ENCODE measurements at places on chromosomes 12 and 14.
A peak's percentile ranks its signal among the peaks of the same experiment; 100 is the strongest.

- DNase-seq: no peak
Measured at GRCh38 chr12:104079024-104079423, 14.7 kb downstream of the HCFC2 start.

DNA sequence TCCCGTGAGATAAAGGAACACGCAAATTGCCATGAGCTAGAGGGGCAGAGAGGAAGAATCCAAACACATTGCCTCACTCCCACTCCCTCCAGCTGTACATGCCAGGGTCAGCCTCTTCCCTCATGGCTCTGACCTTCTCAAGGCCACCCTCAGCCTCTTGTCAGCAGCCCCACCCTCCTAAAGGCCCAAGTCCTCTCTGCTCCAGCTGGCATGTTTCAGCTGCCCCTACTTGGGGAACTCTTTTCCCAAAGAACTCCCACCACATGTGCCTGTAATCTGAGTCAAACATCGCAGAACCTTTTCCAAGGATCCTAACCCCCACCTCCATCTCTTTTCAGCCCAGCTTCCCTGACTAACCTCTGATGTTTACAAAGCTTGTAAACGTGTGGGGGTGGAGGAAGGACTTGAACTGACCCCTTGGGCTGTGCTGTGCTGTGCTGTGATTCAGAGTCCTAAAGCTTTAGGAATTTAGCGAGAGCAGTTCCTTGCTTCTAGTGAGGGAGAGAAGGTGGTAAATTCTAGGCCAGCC is 7.3 kb upstream of the CACNB3 start:
- DNase-seq: no peak

DNA sequence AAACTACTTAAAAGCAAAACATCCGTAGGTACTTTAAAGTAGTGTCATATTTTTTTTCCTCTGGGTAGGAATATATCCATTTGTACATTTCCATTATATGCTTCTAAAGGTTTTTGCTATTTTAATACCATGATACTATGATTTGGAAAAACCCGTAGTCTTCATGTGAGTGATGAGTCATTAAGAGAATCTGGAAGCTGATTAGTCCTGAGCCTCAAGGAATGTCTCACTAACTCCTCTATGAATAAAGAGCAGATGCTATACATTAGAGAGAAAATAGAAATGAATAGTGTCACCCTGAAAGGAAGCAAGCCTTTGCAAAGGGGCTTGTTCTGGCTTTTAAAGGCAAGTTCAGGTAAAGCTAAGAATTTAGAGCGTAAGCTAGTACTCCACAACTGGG is 432.1 kb downstream of the CCDC91 start:
- DNase-seq: no peak

DNA sequence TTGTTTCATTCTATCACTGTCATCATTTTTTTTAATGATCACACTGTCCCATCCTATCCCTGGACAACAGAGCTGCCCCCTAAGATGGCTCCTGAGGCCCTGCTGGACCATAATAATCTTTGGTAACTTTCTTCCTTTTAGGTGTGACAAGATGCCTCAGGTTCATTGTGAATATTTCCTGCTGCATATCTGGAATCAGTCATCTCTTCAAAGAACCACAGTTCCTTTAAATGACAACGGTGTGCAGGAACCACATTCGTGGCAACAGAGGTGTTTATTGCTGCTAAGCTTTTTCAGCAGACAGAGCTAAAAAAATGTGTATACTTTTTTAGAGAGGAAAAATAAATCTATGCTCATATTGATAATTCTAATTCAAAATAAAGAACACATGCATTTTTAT is 312.9 kb downstream of the MED13L start:
- no peak for DNase-seq

- DNase-seq: no peak
Measured at GRCh38 chr12:88625356-88625755, 45.1 kb upstream of the KITLG start.

- no peak for DNase-seq
Measured at GRCh38 chr12:20963303-20963702, 152.8 kb downstream of the SLCO1B3 start.

GRCh38 chr12:80184926-80185325 is 85.6 kb downstream of the OTOGL start:
- DNase-seq: no peak

DNA sequence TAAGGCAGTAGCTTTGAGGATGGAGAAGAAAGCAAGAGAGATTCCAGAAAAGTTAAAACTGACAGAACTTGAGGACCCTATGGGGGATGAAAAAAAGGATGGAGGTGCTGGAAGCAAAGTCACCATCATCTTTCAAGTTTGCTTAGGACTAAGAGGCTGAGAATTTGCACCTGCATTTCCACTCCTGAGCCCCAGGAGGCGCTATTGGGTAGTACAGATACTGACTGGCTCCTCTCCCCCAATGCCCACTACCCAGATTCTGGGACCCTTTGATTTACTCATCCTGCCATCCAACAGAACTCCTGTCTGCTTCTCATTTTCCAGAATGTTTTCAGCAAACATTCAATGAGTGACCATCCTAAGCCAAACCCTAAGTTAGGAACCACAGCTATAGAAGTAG is 34.0 kb upstream of the CMKLR1 start:
- DNase-seq: no peak

GRCh38 chr12:26128168-26128567 is 3.3 kb upstream of the BHLHE41 start:
- DNase-seq: no peak

GRCh38 chr12:90908465-90908864 is 46.5 kb downstream of the CCER1 start:
- no peak for DNase-seq

GRCh38 chr14:20866963-20867362 is 24.2 kb upstream of the RNASE3 start:
- DNase-seq: no peak

- DNase-seq: no peak
Measured at GRCh38 chr12:108430245-108430644, 84.8 kb upstream of the FICD start.

- no peak for DNase-seq
Measured at GRCh38 chr12:10241727-10242126, 29.1 kb downstream of the GABARAPL1 start.

DNA sequence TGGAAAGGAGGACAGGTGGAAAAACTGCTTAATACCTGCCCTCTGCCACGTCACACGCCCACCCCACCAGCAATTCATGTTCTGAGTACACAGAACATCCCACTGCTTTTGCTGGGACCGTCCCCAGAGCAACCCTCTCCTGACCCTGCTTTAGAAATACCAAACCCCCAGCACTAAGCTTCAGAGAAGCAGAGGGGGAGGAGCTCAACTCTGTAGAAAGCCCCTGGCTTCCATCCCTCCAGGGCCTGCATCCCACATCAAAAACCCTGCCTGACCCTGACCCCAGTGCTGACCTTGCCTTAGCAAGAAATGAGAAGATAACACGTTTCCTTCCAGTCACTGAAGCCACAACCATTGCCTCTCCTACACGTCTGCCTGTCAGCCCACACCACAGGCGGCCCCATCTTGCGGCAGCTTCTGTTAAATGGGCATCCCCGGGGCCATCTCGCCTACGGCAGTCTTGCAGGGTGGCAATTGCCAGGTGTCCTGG is 19.7 kb downstream of the VDR start:
- DNase-seq: no peak

DNA sequence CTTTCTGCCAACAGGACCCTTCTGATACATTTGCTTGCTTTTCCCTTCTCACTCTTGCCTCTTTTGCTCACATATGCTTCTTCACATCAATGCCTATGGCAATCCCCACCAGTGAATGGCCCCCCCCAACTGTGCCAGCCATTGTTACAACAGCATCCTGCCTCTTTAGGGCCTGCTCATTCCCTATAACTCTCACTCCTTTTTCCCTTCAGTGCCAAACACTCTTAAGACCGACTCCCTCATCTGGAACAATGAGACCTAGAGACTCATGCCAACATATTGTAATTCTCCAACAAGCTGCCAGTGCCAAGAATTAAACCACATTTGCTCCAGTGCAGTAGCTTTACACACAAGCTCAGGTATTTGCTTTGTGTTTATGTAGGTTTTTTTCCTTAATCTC is 189.0 kb downstream of the SOX5 start:
- peak; percentile 56 for DNase-seq

GRCh38 chr12:47223031-47223847 is 143.5 kb upstream of the AMIGO2 start:
- peak; percentile 11 for DNase-seq

GRCh38 chr12:68746572-68747180 is 700 bp downstream of the SLC35E3 start:
- DNase-seq: peak; percentile 12

DNA sequence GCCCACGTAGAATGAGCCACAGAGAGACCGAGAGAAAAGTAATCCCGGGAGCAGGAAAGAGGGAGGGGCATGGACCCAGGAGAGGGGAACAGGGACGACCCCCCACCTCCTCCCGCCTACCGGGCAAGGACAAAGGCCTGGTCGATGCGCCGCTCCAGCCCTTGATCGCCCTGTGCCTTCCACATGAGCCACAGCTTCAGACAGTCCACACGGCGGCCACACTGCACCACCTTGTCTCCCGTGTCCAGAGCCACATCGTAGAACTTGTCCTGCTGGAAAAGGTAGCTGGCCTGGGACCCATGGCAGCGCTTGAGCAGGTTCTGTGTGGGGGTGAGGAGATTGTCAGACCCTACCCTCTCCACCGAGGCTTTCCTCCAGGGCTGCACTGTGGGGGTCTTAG is 20.5 kb upstream of the ZNF740 start:
- DNase-seq: no peak

- DNase-seq: no peak
Measured at GRCh38 chr12:122454739-122455138, 32.3 kb upstream of the CLIP1 start.

GRCh38 chr12:52015532-52016041 is 8.8 kb downstream of the TAMALIN start:
- no peak for DNase-seq

DNA sequence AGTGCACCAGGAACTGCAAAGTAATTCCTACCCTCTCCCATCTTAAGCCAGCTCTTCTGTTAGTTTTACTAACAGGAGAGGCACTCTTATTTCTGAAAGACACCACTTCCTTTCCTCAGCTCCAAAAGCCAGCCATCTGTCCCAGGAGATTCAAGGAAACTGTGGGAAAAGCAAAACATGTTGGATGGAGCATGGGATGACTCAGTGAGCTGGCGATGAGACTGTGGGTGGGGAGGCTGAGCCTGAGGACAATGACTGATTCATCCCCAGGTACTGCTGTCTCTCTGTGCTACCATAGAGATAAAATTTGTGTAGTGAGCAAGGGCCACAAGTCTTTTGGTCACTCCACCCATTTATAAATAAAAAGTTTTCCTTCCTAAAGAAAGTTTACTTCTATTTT is 141.4 kb downstream of the MYRFL start:
- no peak for DNase-seq

GRCh38 chr14:99035712-99036610 is 236.0 kb downstream of the BCL11B start:
- no peak for DNase-seq

- no peak for DNase-seq
Measured at GRCh38 chr12:113226696-113227568, 5.7 kb downstream of the TPCN1 start.

- no peak for DNase-seq
Measured at GRCh38 chr14:80213602-80214001, 2.3 kb upstream of the DIO2 start.

GRCh38 chr14:74547331-74547927 is 53.9 kb downstream of the ISCA2 start:
- no peak for DNase-seq

- no peak for DNase-seq
Measured at GRCh38 chr14:93736378-93737014, 51.8 kb downstream of the PRIMA1 start.

- DNase-seq: no peak
Measured at GRCh38 chr14:38065106-38065762, 142.5 kb upstream of the SSTR1 start.

- no peak for DNase-seq
Measured at GRCh38 chr14:53890611-53891101, 66.0 kb downstream of the BMP4 start.

DNA sequence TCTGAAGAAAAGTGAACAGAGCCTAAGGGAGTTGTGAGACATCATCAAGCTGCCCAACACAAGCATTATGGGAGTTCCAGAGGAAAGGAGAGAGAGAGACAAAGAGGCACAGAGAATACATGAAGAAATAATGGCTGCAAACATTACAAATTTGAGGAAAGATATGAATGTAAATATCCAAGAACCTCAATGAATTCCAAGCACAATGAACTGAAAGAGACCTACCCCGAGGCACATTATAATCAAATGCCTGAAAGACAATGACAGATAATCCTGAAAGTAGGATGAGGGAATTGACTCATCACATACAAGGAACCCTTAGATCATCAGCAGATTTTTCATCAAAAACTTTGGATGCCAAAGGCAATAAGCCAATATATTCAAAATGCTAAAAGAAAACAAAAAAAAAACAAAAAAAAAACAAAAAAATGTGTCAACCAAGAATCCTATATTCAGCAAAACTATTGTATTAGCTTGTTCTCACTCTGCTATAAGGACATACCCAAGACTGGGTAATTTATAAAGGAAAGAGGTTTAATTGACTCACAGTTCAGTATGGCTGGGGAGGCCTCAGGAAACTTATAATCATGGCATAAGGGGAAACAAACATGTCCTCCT is 37.8 kb downstream of the BCL2L14 start:
- DNase-seq: no peak

- no peak for DNase-seq
Measured at GRCh38 chr14:72970058-72970630, 43.9 kb downstream of the DCAF4 start.
